ENCODE measurements at places on chromosomes 4 and X.

GRCh38 chr4:25938787-25939186 lies 24.8 kb downstream of the SMIM20 start:
- no peak for DNase-seq

DNA sequence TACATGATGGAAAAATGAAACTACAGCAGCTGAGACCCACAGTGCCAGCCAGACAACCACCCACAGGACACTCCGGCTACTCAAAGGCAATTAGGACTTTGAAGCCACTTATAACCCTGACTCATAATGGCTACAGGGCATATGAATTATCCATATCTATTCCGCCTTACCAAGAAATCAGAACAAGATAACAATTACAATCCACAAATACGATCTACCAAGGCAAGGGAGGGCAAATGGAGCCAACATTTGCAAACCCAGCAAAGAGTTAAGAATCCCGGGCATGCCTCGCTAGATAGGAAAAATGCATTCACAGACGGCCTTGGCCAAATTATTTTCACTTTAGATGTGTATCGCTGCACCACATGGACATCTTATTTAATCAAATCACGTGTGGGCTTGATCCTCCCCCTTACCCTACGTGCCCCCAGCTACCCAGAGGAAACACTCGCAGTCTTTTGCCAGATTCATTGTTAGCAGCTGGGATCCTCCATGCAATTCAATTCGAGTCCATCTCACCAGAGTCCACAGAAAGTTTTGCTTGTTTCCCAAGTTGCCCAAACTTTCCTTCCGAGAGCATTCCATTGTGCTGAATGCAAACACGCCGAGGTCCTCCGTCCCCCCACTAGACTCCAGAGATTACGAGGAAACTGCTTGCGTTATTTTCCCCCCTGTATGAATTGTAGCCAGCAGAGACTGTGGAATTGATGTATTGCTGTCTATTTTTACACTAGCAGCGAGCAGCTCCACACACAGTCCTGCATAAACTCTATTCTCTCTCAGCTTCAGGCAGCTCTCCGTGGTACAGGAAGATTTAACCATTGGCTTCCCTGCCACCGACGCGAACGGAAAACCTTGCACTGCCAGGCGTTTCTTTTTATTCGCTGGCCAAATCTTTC lies 1.2 kb downstream of the PPARGC1A start:
- DNase-seq: no peak

GRCh38 chr4:59664771-59665170 lies 1535.4 kb upstream of the ADGRL3 start:
- DNase-seq: no peak

- DNase-seq: no peak
These were observed 30.0 kb downstream of the ITM2A start for GRCh38 chrX:79336869-79337815.

DNA sequence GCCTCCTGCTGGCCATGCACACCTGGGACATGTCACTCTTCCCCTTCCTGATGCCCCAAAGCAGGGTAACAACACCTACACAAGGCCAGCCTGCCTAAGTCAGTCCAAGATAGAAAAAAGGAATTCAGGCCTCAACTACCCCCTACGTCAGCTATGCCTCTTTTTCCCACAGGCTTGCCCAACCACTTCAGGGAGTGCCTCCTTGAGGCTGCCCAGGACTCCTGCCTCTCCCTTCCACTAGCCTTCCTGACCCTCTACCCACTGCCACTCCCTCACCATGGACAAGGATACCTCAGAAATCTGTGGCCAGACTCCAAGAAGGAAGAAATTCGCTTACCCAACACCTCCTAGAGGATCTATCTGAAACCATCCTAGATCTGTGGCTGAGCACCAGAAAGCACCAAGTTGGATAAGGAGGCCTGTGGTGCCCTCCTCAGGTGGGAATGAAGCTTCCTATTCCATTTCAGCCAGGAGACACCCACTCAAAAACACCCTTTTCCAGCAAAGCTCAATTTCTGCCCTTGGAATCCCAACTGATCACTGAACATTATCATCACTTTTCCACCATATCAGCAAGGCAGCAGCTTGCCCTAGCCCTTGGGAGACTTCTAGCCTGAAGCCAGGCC lies 1.8 kb downstream of the KDM5C start:
- DNase-seq: no peak

DNA sequence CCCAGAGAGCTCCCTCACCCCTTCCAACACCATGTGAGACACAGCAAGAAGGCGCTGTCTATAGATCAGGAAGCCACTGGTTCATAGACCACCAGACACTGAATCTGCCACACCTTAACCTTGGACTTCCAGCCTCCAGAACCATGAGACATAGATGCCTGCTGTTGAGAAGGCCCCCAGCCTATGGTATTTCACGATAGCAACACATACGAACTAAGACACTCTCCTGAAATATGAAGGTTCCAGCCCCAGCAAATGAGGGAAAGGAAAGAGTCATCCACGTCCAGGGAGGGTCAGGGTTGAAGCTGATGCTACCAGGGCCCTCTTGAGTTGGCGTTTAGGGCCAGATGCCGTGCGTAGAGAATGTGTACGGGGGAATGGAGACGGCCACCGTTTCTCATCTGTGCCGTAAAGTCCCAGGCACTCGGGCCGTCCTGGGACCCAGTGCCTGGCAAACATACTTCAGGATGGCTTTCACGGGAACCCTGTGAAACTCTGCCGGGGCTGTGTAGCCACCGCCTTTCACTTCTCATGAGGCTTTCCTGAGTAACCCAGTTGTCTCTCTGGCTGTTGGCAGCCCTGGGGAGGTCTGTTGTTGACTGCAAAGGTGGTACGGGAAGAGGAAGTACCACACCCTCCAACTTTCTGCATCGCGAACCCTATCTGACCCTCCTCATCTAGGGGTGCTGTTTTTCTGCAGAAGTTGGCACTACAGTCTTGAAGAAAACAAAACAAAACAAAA lies 17.7 kb upstream of the P2RY8 start:
- no peak for DNase-seq

DNA sequence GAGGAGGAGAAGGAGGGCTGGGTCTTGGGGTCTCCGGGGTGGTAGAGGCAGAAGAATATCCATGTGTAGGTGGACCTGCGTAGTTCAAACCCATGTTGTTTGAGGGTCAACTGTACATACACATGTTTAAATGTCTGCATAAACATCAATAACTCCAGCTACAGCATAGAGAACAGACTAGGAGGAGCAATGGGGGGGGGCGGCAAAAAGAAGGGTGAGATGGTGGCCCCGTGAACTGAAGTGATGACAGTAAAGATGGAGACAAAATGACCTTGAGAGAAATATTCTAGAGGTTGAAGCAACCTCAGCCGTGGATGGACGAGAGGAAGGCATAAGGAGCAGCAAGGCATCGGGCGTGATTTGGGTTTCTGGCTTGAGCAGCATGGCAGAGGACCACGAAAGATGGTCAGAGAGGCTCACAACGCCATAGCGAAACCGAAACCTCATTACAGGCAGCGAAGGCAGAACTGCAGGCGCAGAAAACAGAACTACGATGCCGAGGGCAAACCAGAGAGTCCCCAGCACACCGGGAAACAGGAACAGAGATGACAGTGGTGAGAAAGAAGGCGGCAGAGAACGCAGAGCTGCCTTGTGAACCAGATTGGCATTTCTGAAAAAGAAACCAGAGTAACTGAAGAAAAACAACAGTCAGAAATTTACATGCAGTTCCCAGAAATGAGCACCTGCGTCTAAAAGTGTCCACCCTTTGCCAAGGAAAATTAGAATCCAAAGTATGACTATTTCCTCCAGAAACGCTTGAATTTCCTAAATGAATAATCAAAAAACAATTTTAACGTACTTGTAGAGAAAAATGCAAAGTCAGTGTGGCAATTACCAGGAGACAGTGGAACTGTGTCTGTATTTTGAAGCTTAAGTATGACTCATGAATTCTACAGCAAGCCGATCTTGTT lies 50.3 kb upstream of the ENPP6 start:
- DNase-seq: no peak

Data from omental fat pad (tissue), 4 donors.